ENCODE measurements at places on chromosomes 6 and 20.

- no peak for ATAC-seq
Measured at GRCh38 chr6:96299525-96299924, 222.1 kb upstream of the UFL1 start.

GRCh38 chr6:24910961-24911725 is 24.6 kb downstream of the RIPOR2 start:
- peak; percentile 76 for ATAC-seq

DNA sequence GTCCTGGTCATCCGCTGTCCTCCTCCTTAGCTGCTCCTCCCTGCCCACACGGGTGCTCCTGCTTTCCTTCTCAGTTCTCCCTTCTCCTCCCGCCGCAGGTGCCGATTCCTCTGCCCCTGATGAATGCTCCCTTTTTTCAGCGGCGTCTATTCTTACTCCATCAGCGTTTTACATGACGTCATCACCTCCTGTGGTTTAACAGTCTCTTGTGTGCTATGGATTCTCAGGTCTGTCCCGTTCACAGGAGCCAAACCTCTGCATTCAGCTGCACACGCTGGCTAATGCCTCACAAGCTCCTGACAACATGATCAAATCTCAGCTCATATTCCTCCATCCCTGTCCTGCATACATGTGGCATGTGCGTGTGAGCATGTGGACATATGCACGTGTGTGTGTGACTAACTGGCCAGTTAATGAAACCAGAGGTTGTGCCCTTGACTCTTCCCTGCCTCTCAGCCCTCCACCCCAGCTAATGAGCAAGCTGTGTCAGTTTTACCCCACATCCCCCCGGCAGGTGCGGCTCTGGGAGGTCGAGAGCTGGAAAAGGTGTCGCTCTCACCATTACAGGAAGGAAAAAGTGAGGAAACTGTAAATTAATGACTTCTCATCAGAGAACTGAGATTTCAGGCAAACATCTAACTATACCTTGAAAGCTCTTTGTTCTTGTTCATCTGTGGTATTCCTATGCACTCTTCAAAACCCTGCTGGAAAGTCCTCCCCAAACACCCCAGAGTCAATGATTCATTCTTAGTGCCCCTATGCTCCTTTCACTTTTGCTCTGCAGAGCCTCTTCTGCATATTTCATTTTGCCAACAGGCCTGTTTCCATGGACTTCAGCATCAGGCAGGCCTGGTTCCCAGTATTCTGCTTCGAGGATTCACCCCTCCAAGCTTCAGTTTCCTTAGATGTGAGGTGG is 163.1 kb downstream of the TTLL2 start:
- ATAC-seq, result no peak

DNA sequence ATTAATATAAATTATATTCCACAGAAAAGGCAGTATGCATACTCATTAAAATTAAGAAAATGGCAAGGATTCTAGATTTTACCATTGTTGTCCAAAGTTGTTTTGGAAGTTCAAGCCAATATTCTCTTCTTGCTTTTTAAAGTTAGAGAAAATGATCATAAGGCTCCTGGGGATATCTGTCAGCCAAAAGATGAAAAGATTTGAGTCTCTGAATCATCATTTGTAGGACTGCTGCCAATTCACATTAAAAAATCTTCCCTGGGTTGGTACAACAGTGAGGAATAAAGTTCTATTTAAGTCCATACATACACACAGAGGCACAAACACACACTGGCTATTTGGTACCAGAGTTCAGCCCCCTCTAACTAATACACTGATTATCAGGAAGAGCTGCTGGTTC is 620.1 kb downstream of the COL12A1 start:
- ATAC-seq, result no peak

- ATAC-seq, result peak; percentile 28
Measured at GRCh38 chr20:31569163-31570020, 35.7 kb upstream of the ID1 start.

GRCh38 chr20:13183005-13183404 is 38.1 kb upstream of the ISM1 start:
- ATAC-seq, result no peak

DNA sequence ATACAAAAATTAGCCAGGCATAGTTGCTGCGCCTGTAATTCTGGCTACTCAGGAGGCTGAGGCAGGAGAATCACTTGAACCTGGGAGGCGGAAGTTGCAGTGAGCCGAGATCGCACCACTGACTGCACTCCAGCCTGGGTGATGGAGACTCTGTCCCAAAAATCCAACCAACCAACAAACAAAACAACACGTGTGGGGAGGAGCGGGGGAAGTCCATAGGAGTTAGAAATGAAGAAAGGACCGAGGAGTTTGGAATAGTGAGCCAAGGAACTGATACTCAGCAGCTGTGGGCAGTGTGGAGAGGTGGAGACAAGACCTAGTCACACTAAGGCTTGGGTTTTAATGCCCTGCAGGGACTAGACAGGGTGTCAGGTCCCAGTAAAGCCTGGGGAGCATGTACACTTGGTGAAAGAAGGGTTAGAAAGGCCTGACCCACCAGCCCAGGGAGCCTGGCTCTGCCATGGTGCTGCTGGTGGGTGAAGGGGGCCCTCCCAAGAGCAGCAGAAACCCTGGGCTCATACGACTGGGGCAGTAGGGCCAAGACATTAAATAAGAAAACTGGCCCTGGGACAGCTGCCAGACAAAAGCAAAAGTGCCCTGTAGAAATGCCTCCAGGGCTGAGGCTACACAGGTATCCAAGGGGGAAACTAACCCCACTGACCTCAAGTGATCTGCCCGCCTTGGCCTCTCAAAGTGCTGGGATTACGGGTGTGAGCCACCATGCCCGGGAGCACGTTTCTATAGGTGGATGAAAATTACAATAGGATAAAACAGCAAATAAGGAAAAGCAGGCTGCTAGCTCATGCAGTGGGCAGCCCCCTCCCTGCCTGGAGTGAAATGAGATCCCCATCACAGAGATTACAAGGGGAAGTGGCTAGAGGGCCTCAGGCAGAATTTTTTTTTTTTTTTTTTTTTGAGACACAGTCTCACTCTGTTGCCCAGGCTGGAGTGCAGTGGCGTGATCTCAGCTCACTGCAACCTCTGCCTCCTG is 58.0 kb downstream of the MYH7B start:
- ATAC-seq, result no peak

DNA sequence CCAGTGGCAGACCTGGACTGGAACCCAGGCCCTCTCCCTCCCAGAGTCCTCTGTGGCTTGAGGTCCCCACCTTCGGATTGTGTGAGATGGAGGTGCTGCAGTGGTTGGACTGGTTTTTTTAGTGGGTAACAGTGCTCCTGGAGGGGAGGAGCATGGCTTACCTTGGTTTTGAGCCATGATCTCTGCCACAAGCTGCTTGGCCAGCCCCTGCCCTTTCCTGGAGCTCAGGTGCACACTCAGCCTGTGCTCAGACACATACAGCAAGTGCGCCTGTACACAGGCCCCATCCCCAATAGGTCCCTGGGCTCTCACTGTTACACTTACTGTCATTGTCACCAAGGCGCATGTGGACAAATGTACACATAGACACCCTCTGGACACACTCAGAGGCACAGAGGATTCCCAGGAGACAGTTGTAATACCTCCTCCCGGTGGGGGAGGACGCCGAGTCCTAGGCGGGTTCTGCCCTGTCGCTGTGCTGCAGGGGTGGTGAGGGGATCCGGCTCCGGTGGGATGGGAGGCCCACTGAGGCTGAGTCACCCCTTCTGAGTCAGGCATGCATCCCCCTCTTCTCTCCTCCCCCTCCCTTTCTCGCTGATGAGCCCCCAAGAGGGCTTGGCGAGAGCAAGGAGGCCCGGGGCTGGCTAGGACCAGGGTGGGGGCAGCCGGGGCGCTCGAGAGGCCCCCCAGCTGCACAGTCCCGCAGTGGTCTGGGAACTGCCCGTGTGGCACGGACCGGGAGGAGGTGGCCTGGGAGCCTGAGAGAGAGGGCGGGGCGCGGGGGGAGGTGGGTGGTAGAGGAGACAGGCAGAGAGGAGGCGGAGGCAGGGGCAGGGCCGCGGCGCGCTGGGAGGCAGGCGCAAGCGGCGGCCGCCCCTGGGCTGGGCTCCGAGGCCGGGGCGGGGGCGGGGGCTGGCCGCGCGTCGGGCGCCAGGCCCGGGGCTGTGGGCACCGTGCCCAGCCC is 522 bp upstream of the EPB41L1 start:
- peak; percentile 91 for ATAC-seq

- ATAC-seq, result no peak
Measured at GRCh38 chr20:25984933-25985332, 288.3 kb upstream of the ZNF337 start.

- ATAC-seq, result no peak
Measured at GRCh38 chr6:125749865-125750691, 646 bp downstream of the HEY2 start.

- ATAC-seq, result peak; percentile 77
Measured at GRCh38 chr20:4601630-4602296, 119.9 kb upstream of the PRND start.

DNA sequence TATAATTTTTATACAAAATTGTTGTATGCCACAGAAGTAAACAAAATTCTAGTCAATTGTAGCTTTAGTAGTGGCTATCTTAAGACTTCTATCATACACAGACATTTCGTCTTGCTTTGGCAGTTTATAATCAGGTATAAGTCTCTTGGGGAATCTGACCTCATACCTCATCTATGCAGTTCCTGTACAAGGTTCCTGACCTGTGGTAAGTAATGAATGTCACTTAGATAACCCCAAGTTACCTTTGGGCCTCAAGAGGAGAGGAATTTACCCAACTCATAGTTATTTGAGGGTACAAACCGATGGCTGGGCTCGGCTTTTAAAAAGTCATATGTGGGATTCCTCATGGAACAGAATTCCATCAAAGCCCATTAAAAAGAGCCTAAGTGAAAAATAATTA is 58.8 kb upstream of the UNC93A start:
- no peak for ATAC-seq

DNA sequence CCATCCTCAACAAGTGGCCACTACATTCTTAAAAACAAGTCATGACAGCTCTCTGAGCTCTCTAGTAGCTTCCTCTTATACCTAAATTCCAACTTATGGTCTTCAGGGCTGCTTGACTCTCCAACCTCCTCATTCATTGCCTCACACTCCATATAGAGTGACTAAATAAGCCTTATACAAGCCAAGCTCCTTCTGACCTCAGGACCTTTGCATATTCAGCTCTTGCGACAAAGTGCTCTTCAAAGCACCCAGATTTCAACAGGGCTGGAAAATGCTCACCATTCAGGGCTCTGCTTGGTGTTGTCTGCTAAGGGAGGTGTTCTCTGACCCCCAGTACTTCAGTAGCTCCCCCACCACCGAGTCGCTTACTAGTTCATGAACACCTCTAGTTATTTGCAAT is 3.7 kb downstream of the TREML2 start:
- no peak for ATAC-seq

Measured in SK-N-SH treated with all-trans-retinoic acid at 6 μM for 48 hours (cell line).